ENCODE measurements at places on chromosomes 7 and 10. TPM values are rescaled to one million over a fixed set of nuclear protein-coding genes. Genes with fewer than 3 reads are reported as not detected.

DNA sequence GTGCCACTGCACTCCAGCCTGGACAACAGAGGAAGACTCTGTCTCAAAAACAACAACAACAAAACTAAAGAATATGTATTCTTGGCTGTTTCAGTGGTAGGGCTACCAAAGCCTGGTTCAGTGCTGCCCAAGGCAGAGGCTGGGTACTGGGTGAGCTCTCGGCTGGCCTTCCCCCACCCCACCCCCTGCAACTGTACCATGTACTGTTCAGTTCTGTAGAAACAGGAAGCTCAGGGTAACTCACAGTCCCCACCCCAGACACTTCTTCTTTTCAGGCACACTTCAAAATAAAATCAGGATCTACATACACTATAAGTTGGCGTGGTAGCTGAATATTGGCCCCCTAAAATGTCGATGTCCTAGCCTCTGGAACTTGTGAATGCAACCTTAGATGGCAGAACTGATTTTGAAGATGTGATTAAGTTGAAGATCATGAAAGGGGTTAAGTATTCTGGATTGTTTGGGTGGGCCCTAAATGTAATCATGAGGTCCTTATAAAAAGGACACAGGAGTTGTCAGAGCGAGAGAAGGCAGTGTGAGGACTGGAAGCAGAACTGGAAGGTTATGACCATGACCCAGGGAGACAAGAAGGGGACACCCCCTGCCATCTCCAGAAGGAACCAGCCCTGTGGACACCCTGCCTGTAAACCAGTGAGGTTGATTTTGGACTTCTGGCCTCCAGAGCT is 31.2 kb downstream of the TBXAS1 start:
- no peak for DNase-seq
- no peak overlapping the region for H3K4me3 ChIP-seq
- no peak overlapping the region for H3K27ac ChIP-seq
- H3K4me1 ChIP-seq = peaks cover 17% of the 10 kb centered on the region

GRCh38 chr10:22468570-22469320 is 123.4 kb downstream of the SPAG6 start:
- H3K27ac ChIP-seq = no peak overlapping the region
- H3K36me3 ChIP-seq = no peaks in the 10 kb centered on the region
- H3K4me3 ChIP-seq = no peak overlapping the region
- peaks cover 2% of the 10 kb centered on the region for H3K4me1 ChIP-seq

DNA sequence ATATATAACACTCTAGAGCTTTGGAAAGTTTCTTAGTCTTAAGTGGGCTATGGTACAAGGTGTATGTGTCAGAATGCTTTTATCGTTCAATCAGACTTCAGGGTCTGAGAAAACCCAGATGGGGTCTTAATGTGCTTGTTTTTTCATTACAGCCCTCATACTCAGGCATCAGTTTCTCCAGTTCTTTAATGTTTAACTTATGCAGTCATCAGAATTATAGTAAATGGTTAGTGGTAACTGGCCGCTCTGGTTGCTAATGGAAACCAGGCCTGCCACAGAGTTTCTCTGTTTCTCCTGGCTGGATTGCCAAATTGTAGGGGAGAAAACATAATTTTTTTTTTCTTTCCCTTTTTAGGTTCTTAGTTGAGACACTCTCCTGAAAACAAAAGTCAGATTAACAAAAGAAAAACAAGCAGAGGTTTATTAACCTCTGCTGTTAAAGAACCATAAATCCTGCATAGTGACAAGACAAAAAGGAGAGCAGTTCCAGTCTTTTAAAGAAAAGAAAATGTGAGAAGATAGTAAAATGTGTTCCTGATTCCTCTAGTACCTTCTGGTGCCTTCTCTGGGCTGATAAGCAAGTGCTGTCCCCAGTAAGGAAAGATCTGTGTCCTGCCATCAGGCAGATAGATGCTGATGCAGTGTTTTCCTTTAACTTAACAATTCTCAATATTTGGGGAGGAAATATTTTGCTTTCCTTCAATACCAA is 21.5 kb upstream of the GHITM start:
- DNase-seq = no peak
- peaks cover 3% of the 10 kb centered on the region for H3K4me1 ChIP-seq
- H3K27me3 ChIP-seq = peaks cover 12% of the 10 kb centered on the region
- H3K4me3 ChIP-seq = no peak overlapping the region
- H3K36me3 ChIP-seq = no peaks in the 10 kb centered on the region
- H3K27ac ChIP-seq = no peak overlapping the region

DNA sequence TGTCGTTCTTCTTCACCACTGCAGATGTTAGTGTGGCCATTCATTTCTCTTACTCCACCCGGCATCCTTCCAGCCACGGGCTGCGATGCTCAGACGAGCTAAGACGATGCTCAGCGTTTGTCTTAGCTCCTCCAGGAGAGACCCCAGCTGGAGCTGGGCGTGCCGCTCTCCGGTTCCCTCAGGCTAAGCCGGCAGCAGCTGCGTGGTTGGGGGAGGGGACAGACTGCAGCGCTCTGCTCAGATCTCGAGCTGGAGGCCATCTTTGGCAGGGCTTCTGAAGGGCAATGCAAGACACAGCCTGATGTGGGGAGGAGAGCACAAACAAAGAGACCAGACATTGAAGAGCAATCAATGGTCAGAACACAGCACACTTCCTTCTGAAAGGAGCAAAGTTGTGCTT is 4.8 kb downstream of the INA start:
- DNase-seq = peak; percentile 13
- H3K4me3 ChIP-seq = no peak overlapping the region
- no peak overlapping the region for H3K27ac ChIP-seq
- peaks cover 57% of the 10 kb centered on the region for H3K27me3 ChIP-seq

DNA sequence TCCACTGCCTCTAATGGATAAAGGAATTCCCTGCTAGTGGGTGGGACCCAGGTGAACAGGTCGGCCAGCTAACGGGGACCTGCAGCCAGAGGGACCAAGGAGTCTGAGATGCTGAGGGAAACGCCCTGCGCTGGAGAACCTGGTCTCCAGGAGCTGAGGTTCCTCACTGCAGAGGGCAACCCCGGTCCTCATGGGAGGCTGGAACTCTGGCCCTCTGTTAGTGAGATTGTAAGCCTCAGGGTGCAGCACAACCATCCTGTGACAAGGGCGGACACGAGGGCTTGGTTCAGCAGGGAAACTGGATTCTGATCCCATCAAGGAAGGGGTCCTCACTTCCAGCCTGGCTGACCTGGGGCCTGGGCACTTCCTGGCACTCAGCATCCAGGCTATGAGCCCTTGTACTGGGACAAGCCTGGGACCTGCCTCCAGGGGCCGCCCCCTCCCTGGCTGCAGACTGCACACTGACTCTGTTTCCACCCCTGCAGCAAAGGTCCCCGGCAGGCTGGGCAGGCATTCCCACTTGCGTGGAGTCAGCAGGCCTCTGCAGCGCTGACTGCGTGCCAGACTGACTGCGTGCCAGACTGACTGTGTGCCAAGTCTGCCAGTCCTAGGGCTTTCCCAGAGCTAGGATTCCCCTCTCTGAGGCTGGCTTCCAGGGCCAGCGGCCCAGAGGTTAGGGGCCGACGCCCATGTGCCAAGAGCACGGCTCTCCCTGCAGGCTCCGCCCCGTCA is 143.2 kb downstream of the MAPK8 start:
- no peaks in the 10 kb centered on the region for H3K27me3 ChIP-seq
- no peak for DNase-seq
- H3K36me3 ChIP-seq = no peaks in the 10 kb centered on the region
- H3K4me1 ChIP-seq = no peaks in the 10 kb centered on the region
- H3K27ac ChIP-seq = no peak overlapping the region

Gene TMEM130
- total RNA-seq = not detected

GRCh38 chr7:95581467-95581866 is 14.8 kb downstream of the PDK4 start:
- peaks cover 2% of the 10 kb centered on the region for H3K27me3 ChIP-seq
- no peak for DNase-seq
- no peaks in the 10 kb centered on the region for H3K4me1 ChIP-seq
- H3K27ac ChIP-seq = no peak overlapping the region

Gene NKX2-3
- total RNA-seq = not detected

GRCh38 chr10:604716-605631 is 84.5 kb downstream of the DIP2C start:
- peaks cover 7% of the 10 kb centered on the region for H3K4me1 ChIP-seq
- H3K27ac ChIP-seq = no peak overlapping the region
- DNase-seq = no peak

- no peak overlapping the region for H3K27ac ChIP-seq
- no peaks in the 10 kb centered on the region for H3K36me3 ChIP-seq
- H3K4me1 ChIP-seq = peaks cover 12% of the 10 kb centered on the region
Measured at GRCh38 chr10:71980181-71981014, 16.2 kb downstream of the CHST3 start.

- H3K4me3 ChIP-seq = no peak overlapping the region
- no peak for DNase-seq
- no peak overlapping the region for H3K27ac ChIP-seq
- no peaks in the 10 kb centered on the region for H3K4me1 ChIP-seq
Measured at GRCh38 chr7:135102372-135102771, 45.5 kb upstream of the TMEM140 start.

Gene VPS50
- total RNA-seq = 12.8 TPM

Gene CCM2
- 80.1 TPM for total RNA-seq

Gene CTAGE4
- 1.4 TPM for total RNA-seq

DNA sequence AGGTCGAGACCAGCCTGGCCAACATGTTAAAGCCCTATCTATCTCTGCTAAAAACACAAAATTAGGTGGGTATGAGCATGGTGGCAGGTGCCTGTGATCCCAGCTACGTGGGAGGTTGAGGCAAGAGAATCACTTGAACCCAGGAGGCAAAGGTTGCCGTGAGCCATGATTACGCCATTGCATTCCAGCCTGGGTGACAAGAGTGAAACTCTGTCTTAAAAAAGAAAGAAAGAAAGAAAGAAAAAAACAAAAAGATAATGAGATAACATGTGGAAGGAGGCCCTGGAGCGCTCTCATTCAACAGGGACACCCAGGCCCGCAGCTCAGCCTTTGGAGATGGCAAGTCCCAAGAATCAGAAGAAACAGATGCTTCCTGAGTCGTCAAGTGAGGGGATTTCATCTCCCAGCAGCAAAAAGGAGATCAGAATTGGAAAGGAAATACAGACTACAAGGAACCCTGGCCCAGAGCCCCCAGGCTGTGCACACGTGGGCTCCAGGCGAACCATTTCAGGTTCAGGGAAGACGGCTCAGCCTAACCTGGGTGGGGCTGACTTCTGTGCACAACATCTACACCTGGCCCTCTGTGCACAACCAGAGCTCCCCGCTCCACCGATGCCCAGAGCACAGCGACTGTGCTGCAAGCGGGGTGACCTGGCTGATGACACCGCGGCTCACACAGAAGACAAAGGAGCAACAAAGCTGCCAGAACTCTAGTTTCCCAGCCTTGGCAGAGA is 33.3 kb downstream of the GNA12 start:
- no peak overlapping the region for H3K4me3 ChIP-seq
- H3K36me3 ChIP-seq = no peaks in the 10 kb centered on the region

Gene SFXN2
- 20.7 TPM for total RNA-seq

DNA sequence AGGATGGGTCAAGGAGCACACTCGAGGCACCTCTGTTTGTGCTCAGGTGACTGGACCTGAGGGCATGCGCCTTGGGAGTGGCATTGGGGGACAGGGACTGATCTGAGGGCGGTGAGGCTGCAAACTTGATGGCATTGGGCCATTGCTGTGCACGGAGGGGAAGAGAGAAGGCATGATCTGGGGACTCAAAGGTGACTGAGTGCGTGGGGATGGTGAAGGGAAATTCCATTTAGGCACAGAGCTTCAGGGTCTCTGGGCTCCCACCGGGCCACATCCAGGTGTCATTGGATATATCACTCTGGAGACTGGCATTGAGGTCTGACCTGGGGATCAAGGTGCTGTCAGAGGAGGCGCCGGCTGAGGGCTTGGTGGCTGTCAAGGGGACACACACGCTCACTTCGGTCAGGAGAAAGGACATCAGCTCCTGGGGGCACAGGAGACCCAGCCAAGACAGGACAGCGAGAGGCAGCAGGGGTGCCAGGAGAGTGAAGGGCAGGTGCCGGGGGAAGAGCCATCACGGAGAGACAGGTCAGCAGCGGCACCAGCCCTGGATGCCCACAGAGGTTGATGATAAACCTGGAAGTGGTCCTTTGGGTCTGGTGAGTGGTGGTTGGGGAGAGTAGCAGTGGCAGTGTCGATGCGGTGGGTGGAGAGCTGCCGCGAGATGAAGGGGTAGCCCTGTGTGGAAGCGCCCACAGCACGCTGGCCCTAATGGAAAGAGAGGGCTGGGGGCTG is 5.5 kb downstream of the ADCK2 start:
- peaks cover 30% of the 10 kb centered on the region for H3K4me1 ChIP-seq
- DNase-seq = no peak
- no peak overlapping the region for H3K27ac ChIP-seq
- no peak overlapping the region for H3K4me3 ChIP-seq
- peaks cover 47% of the 10 kb centered on the region for H3K36me3 ChIP-seq

- H3K4me3 ChIP-seq = no peak overlapping the region
- H3K27me3 ChIP-seq = peaks cover 7% of the 10 kb centered on the region
- H3K36me3 ChIP-seq = no peaks in the 10 kb centered on the region
- H3K4me1 ChIP-seq = no peaks in the 10 kb centered on the region
Measured at GRCh38 chr10:25744574-25744973, 189.5 kb upstream of the MYO3A start.

DNA sequence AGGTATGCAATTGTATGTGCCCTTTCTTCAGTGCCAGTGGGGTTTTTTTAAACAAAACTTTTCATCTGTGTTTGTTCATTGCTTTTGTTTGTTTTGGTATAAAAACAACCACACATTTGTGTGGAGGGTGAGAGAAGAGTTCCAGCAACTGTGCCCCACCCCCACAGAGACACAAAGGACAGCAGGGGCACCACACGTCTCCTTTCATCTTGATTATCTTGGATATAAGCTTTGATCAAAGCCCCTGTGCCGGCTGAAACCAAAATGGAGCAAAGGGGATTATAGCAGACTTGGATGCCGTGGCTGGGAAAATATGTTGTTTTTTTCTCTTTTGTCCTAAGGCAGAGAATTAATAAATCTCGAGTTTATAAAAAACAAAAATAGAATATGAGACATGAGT is 111.8 kb upstream of the RSU1 start:
- no peak overlapping the region for H3K27ac ChIP-seq
- H3K36me3 ChIP-seq = no peaks in the 10 kb centered on the region
- H3K27me3 ChIP-seq = no peaks in the 10 kb centered on the region
- DNase-seq = no peak

GRCh38 chr7:138208864-138209263 is 132.6 kb downstream of the AKR1D1 start:
- H3K4me1 ChIP-seq = no peaks in the 10 kb centered on the region
- H3K4me3 ChIP-seq = no peak overlapping the region
- no peak for DNase-seq
- H3K27ac ChIP-seq = no peak overlapping the region

- H3K27ac ChIP-seq = no peak overlapping the region
- peaks cover 5% of the 10 kb centered on the region for H3K27me3 ChIP-seq
- DNase-seq = no peak
- no peak overlapping the region for H3K4me3 ChIP-seq
- no peaks in the 10 kb centered on the region for H3K4me1 ChIP-seq
Measured at GRCh38 chr7:106621393-106622132, 39.4 kb downstream of the CCDC71L start.

Gene SLC13A1
- total RNA-seq = not detected

Data from activated CD4-positive, alpha-beta T cell treated with anti-CD3 and anti-CD28 coated beads for 36 hours (primary cell).